Stimulated activated CD8-positive, alpha-beta memory T cell treated with anti-CD3 and anti-CD28 coated beads, Interleukin-15, amount 100 ng/mL, for 48 hours (primary cell): ENCODE measurements at places on chromosomes 4 and X.

DNA sequence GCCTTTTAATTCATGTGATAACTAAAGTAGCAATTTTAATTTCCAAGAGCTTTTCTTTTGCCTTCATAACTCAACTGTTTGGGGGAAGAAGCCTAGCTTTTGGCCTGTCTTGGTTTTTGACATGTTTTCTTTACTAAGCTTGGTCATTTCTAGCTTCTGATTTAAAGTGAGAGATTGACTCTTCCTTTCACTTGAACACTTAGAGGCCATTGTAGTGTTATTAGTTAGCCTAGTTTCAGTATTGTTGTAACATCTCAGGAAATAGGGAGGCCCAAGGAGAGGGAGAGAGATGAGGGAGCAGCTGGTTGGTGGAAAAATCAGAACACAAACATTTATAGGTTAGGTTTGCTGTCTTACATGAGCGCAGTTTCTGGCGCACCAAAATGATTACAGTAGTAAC, 44.8 kb downstream of the DCLK2 start:
- DNase-seq, result no peak

- DNase-seq, result no peak
Observed at GRCh38 chrX:13522811-13523210, 46.6 kb upstream of the EGFL6 start.

GRCh38 chr4:23759066-23759465, 130.8 kb downstream of the PPARGC1A start:
- DNase-seq, result no peak

DNA sequence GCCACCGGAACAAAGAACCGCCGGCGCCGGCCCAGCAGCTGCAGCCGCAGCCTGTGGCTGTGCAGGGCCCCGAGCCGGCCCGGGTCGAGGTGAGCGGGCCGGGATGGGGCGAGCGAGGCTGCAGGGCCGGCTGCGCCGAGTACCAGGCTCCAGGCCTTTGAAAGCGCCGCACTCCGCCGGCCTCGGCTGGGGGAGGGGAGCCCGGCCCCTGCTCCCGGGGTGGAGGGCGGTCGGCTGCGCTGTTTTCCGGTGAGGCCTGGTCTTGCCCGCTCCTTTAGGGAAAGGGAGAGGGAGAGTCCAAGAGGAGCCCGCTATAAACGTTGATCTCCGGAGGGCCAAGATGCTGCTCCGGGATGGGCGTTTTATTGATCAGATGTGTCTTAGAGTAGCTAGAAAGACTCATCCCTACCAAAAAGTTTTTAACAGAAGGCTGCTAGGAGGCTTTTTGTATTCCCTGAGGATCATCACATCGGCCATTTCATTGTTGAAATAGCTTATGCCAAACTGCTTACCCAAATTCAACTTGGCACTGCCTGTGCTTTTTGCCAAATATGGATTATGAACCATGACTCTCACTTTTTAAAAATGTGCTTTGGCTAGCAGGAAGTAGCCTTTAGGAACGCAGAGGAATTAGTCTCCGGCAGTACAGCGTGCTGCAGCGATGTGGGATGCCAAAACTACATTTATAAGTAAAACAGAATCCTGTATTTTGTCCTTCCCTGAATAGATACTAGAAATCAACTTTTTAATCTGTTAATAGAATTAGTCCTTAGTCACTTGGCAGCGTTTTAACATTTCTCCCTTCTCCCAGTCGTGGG, 760 bp downstream of the TMEM165 start:
- peak; percentile 16 for DNase-seq

- DNase-seq, result no peak
Observed at GRCh38 chr4:140877781-140878180, 121.6 kb upstream of the TBC1D9 start.
